ENCODE measurements at places on chromosomes 6 and 20. TPM values are rescaled to one million over a fixed set of nuclear protein-coding genes. Genes with fewer than 3 reads are reported as not detected.

DNA sequence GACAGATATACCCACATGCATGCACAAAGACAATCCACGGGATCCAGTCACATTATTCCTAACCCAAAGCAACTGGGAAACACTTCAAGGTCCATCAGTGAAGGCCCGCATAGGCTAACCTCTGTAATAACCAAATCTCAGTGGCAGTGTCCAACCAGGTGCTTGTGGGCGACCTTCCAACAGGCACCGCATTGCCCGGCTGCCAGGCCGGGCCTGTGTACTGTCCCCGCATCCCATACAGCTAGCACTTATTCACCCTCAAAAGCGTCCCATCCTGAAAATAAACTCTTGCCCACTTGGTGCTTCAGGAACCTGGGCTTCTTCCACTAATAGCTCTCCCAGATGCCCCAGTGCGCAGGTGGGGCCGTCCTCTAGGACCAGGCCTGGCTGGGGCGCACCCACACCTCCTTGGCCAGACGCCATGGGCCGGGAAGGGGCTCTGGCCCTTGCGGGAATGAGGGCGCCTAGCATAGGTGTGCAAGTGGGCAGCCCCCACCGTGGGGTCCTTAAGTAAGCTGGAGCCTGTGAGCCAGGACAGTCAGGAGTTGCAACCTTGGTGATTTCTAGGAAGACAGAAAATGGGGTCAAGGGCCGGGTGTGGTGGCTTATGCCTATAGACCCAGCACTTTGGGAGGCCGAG lies 1.1 kb upstream of the ENTPD6 start:
- no peak for DNase-seq

DNA sequence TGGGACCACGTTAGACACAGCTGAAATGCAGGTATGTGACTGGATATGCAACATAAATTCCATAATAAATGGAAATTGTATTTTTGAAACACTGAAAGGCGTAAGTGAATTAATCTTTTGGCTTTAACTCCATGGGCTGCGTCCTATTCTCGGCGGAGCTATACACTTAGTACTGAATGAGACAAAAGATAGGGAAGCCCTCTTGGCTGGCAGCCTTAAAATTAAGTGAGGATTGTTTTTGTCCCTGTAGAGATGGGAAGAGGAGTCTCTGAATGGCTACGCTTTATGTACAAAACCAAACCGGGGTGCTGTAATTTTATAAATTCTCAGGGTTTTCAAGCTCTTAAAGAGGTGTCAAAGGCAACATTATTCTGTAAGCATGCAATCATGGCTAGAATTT lies 429.8 kb downstream of the QKI start:
- DNase-seq: no peak

Gene FAM83B
- not detected for total RNA-seq

Gene ZKSCAN4
- total RNA-seq: 4.8 TPM

Gene TRIM40
- total RNA-seq: not detected

Gene OR2H2
- not detected for total RNA-seq

All from HT1080 (cell line).